ENCODE measurements at places on chromosomes 11 and 22.

DNA sequence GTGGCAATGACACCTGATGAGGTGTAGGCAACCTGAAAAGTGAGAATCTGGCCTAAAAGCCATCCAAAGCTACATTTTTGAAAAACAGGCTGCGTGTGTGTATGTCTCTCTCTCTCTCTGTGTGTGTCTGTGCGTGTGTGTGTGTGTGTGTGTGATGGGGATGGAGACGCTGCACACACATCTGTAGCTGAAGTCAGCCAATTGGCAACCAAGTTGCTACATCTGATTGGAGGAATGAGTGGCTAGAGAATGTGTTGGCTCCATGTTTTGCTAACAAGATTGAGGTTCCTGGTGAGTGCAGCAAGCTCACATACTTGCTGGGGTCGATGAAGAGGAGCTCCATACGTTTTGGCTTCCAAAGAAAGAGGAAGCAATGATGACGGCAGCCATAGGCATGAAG is 311.4 kb upstream of the NCAM1 start:
- no peak for DNase-seq

DNA sequence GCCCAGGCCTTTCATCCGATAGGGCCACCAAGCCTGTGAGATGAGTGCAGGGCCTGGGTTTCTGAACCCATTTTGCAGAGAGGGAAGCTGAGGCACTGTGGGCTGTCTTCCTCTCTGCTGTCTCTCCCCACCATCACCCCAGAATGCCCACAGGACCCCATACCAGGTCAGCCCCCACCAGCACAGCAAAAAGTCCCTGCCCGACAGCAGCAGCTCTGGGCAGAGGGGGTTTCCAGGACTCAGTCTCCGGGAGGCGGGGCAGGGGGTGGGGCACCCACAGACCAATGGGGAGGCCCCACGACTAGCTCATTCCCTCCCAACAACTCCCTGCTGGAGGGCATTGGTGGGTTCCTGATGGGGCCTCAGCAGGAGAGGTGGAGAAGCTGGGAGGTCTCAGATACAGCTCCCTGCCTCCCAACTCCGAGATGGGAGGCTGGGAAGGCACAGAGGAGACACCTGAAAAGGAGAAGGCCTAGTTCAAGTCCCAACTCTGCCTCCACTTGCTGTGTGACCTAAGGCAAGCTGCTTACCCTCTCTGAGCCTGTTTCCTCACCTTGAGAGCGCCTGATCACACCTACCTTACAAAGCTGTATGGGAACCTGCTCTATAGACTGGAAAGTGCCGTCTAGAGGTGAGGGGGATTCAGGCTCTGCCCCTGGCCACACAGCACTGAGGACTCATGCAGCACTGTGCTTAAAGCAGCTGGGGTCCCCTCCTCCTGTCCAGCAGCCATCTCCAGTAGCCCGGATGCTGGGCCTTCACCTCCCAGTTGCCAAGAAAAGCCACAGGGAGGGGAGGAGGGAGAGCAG is 3.5 kb downstream of the CBX7 start:
- peak; percentile 57 for DNase-seq

- DNase-seq: no peak
These were observed 60.2 kb downstream of the EHF start for GRCh38 chr11:34680918-34681586.

- DNase-seq: no peak
These were observed 18.0 kb downstream of the CXCR5 start for GRCh38 chr11:118901494-118902335.

- DNase-seq: no peak
These were observed 12.9 kb upstream of the CASTOR1 start for GRCh38 chr22:30301995-30302809.

DNA sequence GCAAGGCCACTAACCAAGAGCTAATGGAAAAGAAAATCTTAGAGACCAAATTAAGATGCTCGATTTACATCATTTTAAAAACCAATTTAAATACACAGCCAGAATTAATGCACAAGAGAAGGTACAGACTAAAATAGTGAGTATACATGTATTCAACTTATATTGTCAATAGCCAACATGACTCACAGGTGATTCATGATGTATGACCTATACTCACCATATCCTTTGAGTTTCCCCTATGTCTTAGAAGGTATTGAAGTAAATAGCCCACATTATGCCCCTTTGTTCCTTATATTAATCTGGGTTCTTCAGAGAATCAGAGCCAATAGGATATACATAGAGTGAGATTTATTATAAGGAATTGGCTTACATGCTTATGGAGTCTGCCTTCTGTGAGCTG is 97.5 kb upstream of the ANO3 start:
- DNase-seq: no peak

DNA sequence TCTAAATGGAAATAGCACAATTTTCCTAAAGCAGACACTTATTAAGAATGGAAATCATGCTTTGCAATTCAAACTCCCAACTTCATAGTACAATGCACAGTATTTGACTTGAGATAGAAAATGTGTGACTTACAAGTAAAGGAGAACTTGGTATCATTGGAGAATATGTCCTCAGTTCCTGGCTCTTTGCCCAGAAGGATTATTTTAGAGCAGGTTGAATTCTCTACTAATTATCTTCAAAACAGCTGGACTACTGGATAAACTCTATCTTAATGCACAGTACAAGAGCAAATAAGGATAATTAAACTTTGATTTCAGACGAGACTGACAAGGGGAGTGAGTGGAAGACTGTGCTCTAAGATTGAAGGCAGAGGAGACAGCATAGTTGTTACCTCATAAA is 839.4 kb downstream of the OPCML start:
- no peak for DNase-seq

- no peak for DNase-seq
These were observed 16.0 kb upstream of the MIF start for GRCh38 chr22:23878219-23878618.

DNA sequence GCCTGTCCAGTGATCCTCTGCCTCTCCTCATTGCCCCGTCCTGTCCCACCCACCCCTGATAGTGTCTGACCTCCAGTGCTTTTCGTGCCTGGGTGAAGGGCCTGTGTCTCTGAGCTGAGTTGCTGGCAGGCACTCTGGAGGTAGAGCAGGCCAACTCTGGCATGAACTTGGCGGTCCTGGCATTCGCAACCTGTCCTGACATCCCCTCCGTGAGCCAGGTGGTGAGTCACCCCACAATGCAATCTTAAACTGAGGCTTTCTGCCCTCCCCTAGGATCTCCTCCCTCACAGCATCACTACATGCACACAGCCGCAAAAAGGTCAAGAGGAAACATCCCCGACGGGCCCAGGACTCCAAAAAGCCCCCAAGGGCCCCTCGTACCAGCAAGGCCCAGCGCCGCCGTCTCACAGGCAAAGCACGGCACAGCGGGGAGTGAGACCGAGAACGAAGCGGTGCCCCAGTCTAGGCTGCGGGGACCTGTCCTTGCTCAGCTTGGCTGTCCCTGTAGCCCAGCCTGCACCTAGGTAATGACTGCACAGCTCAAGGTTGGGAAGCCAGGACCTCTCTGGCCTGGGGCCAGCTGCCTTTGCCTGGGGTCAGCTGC is 4.9 kb downstream of the NOL12 start:
- no peak for DNase-seq

GRCh38 chr11:95093548-95093947 is 3.9 kb downstream of the ENDOD1 start:
- no peak for DNase-seq

All from stimulated activated CD4-positive, alpha-beta T cell treated with anti-CD3 and anti-CD28 coated beads, Interleukin-12 subunit alpha, Interleukin-12 subunit beta, amount 100 ng/mL, for 24 hours (primary cell).